ENCODE measurements at places on chromosomes 2 and 18.
A peak's percentile ranks its signal among the peaks of the same experiment; 100 is the strongest.

- DNase-seq = peak; percentile 7
Measured at GRCh38 chr2:119126650-119127049, 31.9 kb downstream of the C1QL2 start.

- no peak for DNase-seq
Measured at GRCh38 chr2:199798831-199799580, 52.0 kb downstream of the FTCDNL1 start.

DNA sequence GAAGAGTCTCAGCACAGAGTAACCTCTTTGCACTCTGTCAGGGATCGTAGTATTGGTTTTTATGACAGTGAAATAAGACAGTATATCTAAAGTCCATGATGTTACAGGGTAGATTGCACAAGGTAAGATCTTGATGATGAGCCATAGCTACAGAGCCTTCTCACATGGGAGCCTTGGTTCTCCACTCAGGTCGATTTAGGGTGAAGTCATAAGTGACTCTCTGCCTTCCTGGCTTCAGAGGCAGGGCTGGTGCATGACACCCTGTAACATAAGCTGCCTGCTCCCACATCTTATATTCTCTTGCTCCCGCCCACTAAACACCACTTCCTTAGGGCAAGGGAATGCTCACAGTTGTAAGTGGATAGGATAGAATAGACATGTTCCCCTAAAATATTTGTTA, 13.3 kb downstream of the DAPL1 start:
- no peak for DNase-seq

GRCh38 chr2:63071664-63072063, 21.0 kb downstream of the OTX1 start:
- no peak for DNase-seq

GRCh38 chr18:57854726-57855125, 51.6 kb upstream of the ATP8B1 start:
- no peak for DNase-seq

DNA sequence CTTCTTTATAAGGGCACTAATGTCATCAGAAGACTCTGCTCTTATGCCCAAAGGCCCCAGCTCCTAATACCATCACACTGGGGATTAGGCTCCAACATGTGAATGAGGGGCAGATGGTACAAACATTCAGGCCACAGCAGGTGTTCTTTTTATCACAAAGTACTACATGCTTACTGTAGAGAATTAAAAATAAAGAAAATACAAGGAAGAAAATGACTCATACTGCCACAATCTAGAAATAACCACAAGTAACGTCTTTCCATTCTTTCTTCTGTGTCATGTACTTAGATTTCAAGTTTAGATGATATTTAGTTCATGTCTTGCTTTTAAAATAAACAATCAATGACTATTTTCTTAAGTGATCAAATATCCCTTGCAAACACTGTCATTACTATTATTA, 100.3 kb upstream of the NEDD4L start:
- peak; percentile 72 for DNase-seq

DNA sequence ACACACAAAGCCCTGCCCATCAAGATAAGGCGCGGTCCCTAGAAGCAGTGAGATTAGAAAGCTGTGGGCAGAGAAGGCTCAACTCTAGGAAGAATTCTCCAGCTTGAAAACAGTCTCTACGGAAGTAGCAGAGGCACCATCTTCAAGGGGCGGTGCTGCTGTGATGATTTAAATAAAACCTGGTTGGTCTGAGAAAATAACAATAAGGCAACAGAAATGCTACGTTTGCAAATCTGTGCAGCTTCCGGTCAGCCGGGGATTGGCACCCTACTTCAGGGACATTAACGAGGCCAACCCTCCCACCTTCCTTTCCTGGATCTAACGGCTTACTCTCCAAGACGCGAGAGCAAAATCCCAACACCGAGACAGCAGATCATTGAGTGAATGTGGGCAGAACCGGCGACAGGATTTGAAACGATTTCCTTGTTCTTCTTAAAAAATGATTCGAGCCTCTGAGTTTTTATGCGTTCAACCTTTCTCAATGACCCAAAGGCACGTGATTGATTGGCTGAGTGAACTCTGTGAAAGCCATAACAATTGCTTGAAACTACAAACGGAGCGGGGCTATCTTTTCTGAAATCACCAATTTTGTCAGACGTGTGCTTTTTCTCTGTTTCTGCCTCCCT, 93.7 kb upstream of the ZNF516 start:
- DNase-seq = no peak

DNA sequence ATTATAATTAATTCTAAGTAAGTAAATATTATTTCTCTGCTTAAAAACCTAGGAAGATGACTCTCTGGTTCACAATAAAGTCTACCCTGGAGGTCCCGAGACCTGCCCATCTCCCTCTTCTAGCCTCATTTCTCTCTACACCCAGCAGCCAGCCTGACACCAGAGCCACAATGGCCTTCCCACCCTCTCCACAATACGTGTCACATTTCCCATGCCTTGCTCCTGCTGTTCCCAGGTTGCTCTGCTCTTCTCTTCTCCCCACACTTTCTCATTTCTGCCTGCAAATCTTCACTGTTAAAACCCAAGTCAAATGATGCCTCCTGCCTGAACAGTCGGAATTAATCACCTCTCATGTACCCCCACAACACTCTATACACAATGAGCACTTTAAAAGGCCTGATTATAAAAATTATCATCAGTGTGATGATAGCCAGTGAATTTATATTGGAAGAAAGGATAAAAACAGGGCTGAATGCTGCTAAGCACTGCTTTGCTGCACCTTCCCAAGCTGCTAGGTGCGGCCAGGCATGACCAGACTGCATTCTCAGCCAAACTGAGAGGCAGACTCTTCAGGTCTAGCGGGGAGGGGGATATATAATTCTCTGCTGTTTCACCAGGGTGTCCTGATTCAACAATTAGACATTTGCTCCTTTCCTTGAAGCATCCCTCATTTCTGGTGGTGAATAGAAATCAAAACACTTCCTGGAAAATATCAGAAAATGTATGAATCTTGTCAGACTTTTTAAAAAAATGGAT, 160.6 kb downstream of the DTNA start:
- DNase-seq = no peak

GRCh38 chr2:109375131-109375561, 238.6 kb downstream of the SEPTIN10 start:
- no peak for DNase-seq

GRCh38 chr2:120896126-120896525, 160.5 kb downstream of the GLI2 start:
- no peak for DNase-seq

Data from choroid plexus epithelial cell (primary cell).